Activated T-cell treated with anti-CD3 and anti-CD28 coated beads, Interleukin-2, amount 50 U/mL, for 4 hours (primary cell): ENCODE measurements at places on chromosomes 4 and X. TPM values are rescaled to one million over a fixed set of nuclear protein-coding genes. Genes with fewer than 3 reads are reported as not detected.

The OPRPN gene
- total RNA-seq, result not detected

The STPG2 gene
- total RNA-seq, result not detected

The MRFAP1L1 gene
- 47.0 TPM for total RNA-seq

The FAM114A1 gene
- total RNA-seq, result 0.24 TPM

The DCAF8L1 gene
- total RNA-seq, result not detected

The ANOS1 gene
- total RNA-seq, result 0.05 TPM

The ERVMER34-1 gene
- total RNA-seq, result 0.30 TPM

The RELL1 gene
- 7.7 TPM for total RNA-seq

The PABPC1L2B gene
- not detected for total RNA-seq

The CC2D2A gene
- 0.11 TPM for total RNA-seq

The PDE6B gene
- total RNA-seq, result 8.3 TPM

The CXCL13 gene
- total RNA-seq, result 1.7 TPM

The BEX5 gene
- total RNA-seq, result 1.8 TPM

- DNase-seq, result no peak
Observed at GRCh38 chrX:25019707-25020390, 4.1 kb upstream of the ARX start.

GRCh38 chrX:39196192-39197102, 395.2 kb downstream of the MID1IP1 start:
- peak; percentile 25 for DNase-seq

DNA sequence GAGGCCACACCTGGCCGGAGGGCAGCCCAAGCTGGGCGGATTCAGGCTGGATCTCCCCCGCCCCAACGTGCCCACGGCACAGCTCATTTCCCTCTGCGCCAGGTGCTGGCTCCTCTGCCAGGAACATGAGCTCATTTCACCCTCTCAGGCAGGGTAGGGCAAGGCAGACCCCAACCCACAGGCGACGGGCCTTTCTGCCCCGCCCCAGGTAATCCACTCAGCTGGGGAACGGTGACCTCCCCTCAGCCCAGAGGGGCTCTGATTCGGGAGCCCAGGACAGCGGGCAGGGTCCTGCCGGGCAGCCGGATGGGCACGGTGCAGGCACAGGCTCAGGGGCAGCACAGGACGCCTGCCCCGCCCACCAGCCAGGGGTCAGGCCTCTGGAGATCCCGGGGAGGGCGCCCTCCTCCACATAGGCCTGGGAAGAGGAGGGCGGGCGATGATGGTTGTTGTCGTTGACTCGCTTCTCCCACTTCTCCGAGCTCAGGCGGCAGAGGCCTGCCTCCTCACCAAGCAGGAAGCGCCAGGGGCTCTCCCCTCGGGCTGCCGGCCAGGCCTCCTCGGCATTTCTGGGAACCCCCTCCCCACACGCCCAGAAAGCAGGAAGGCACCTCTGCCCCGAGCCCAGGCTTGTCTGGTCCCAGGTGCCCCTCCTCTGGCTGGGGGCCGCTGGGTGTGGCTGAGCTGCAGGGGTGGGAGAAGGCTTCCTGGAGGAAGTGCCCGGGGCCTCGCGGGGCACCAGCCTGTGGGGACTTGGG, 31.1 kb downstream of the TACC3 start:
- no peak for DNase-seq

GRCh38 chr4:72797486-72797885, 228.5 kb upstream of the ADAMTS3 start:
- DNase-seq, result no peak

- no peak for DNase-seq
Observed at GRCh38 chr4:13953083-13953482, 325.6 kb upstream of the BOD1L1 start.

- DNase-seq, result no peak
Observed at GRCh38 chrX:4373791-4374190, 660.3 kb upstream of the PRKX start.

DNA sequence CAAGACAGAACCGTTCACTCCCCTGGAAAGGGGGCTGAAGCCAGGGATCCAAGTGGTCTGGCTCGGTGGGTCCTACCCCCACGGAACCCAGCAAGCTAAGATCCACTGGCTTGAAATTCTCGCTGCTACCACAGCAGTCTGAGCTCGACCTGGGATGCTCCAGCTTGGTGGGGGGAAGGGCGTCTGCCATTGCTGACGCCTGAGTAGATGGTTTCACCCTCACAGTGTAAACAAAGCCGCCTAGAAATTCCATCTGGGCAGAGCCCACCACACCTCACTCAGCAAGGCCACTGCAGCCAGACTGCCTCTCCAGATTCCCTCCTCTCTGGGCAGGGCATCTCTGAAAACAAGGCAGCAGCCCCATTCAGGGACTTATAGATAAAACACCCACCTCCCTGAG, 13.4 kb upstream of the PBDC1 start:
- DNase-seq, result no peak

DNA sequence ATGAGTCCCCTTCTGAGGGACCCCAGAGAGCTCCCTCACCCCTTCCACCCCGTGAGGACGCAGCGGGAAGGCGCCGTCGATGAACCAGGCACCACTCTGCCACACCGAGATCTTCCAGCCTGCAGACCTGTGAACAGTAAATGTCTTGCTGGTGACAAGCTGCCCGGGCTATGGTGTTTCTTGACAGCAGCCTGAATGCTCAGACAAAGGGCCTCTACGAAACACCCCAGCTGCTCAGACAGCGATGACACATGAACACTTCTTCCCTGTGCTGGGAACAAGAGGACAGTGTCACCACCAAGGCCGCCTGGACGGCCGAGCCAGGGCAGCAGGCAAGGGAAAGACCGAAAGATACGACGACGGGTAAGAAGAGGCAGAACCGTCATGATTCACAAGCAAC, 30.6 kb upstream of the GTPBP6 start:
- no peak for DNase-seq

DNA sequence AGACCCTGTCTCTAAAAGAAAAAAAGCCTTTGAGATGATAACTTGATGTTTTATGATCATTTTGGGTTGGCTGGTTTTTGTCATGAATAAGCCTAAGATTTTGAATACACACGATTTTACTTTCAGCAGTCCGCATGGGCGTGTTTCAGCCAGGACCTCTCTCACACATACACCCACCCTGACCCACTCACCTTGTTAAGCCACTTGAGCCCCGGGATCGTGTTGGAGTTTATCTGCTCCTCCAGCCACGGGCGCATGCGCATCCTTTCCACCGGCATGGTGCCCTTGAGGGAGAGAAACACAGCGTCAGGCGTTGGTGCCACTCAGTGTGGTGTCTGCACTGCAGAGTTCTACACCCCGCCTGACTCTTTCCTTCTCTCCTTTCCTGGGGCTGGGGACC, 45.6 kb downstream of the IRF2 start:
- no peak for DNase-seq

DNA sequence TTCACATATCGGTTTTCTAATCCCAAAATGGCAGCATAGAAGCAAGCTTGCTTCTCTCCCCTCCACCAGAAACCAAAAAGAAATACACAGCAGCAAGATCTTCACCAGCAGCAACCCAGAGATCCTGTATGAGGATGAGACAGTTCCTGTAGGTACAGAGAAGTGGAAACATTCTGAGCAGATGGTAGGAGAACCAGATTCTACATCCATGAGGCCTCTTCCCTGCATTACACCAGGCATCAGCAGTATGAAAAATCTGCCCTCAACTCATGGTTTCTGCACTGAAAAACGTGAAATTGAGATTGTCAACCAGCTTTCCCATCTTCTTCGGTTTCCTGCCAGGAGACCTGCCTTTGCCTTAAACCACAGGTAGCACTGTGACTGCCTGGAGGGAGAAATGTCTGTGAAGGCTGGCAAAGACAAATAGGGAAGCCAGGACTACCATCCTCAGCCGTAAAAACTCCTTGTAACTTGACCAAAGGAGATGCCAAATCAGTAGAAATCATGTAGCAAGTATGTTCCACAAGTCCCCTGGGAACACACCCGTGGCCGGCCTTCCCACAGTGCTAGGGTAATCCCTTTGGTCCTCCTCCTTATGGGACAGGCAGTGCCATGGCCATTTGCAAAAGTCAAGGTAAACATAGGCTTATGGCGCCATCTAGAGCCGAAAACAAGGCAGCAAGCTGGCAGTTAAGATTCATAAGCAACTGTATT, 24.0 kb upstream of the MTHFD2L start:
- peak; percentile 14 for DNase-seq

GRCh38 chr4:14652522-14652921, 349.8 kb upstream of the CPEB2 start:
- DNase-seq, result no peak

DNA sequence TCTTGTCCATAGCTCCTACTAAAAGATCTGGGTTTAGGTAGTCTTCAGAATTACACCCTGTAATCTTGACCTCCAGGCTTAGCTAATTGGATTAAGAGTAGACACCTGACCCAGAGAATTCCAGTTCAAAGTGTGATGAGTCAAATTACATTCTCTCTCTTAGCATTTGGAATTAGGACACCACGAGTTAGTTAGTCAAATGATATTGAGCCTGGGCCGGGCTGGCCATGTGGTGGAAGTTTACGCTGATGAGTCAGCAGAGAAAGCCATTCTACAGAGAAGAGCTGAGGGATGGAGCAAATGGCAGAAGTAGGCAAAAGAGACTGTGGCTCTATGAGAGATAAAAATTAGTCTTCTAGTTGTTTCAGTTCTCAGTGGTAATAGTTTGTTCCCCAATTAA, 31.1 kb downstream of the CEP44 start:
- DNase-seq, result no peak

GRCh38 chr4:124642846-124643245, 69.7 kb downstream of the ANKRD50 start:
- no peak for DNase-seq

DNA sequence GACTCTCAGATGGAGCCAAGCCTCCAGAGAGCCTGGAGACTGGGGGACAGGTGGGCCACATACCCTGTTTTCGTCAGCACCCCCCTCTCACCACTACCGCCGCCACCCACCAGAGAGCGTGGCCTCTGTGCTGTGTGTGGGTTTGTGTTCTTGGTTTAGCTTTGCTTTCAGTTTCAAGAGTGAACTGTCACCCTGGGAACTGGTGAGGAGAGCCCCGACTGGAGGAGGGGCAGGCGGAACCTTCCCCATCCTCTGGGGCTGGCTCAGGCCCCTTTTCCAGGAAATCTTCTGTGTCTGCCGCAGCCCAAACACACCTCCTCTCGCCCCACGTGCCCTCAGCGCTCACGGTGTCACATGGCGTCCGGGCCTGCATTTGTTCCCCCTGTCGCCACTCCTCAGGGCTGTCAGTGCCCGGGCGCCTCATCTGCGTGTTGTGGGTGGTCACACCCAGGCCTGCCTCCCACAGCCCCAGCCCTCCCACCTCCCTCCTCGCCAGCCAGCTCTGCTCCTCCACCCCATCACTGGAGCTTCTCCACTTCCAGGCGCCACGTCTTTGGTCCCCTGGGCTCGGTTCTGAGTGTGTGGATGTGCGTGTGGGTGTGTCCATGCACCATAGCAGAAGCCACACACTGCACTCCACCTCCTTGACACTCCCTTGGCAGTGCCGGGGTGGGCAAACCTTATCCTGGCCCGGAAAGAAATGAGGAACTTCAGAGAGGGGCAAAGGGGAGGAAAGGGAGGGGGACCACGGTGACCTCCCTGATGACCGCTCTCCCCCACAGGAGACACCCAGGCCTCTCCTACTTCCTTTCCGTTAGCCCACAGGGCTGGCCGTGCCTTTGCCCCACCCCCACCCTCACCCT, 27.8 kb downstream of the ELF4 start:
- DNase-seq, result peak; percentile 65

GRCh38 chr4:147463065-147463464, 17.8 kb upstream of the EDNRA start:
- no peak for DNase-seq

- DNase-seq, result no peak
Observed at GRCh38 chr4:24657768-24658617, 73.6 kb upstream of the DHX15 start.

GRCh38 chrX:36861601-36862000, 146.6 kb upstream of the FAM47C start:
- no peak for DNase-seq

GRCh38 chrX:65598559-65599147, 64.1 kb upstream of the LAS1L start:
- no peak for DNase-seq

GRCh38 chrX:70554081-70554480, 109.4 kb downstream of the DLG3 start:
- DNase-seq, result no peak

DNA sequence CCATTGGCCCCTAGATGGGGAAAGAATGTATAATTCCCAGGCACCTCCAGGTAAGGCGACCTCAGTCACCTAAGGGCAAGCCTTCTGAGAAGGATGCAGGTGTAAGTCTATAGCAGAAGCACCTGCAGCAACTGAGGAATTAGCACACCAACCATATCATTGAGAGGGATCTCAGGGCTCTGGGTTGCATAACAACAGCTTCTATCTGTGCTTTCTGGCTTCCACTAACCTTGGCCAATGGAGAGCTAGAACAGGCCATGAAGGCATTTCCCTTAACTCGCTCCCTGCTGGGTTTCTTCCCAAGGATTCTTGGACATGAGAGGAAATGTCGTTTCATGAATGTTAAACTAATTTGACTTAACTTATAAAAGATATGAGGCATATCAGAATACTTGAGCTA, 177.8 kb upstream of the GK2 start:
- DNase-seq, result no peak

- DNase-seq, result no peak
Observed at GRCh38 chr4:38610966-38611431, 53.0 kb upstream of the KLF3 start.

DNA sequence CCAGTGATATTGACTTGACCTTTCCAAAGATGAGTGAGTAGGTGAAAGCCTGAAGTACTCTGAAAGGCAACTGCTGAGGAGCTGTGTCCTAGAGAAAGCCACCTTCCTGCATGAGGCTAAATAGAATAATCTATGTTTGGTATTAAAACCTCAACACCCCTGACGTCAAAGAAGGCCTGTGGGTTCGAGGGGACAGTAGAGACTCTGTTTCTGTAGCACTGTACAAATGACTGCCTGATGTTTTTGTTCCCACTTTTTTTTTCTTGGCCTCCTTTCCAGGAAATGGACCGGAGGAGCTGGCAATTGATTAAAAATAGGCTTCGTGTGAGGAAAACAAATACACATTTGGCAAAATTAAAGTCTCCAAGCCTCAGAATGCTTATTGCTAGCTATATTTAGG, 29.5 kb downstream of the TMEM255A start:
- DNase-seq, result no peak

DNA sequence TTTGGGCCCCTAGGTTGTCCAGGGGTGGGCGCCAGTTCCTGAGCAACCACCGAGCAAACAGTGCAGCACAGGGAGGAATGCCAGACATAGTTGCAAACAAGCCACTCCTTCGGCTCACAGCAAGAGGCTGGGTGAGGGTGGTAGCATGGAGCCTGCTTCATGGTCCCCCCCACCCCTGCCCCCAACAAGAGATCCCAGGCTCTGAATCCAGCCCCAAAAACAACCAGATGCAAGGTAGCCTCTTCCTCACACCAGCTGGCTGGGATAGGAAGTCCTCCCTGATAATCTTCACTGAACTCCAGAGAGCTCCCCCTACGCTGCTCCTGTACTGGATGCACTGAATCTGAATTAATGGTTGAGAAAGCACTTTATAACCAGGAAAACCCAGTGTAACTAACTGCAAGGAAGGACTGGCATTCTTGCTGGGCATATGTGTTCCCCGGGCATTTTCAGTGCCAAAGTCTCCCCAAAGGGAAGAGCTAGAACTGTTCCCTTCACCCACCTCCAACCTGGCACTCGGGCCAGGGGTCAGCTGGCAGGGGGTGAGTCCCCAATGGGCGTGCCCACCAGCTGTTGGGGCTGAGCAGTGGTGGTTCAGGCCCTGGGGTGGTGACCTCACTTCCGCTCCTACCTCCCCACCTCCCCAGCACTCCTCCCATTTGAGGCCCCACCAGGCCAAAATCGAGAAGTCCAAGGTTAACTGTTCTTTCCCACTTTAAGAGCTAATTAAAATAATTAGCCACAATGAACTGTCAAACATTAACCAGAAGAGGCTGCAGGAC, 1.5 kb downstream of the ELF4 start:
- DNase-seq, result no peak
